ENCODE measurements at places on chromosomes 7 and 10.

GRCh38 chr10:15433850-15434537 is 62.9 kb upstream of the FAM171A1 start:
- no peak overlapping the region for H3K27ac ChIP-seq
- peak; percentile 45 for DNase-seq
- H3K27me3 ChIP-seq = peaks cover 16% of the 10 kb centered on the region
- H3K4me3 ChIP-seq = peak overlapping the region; percentile 64

DNA sequence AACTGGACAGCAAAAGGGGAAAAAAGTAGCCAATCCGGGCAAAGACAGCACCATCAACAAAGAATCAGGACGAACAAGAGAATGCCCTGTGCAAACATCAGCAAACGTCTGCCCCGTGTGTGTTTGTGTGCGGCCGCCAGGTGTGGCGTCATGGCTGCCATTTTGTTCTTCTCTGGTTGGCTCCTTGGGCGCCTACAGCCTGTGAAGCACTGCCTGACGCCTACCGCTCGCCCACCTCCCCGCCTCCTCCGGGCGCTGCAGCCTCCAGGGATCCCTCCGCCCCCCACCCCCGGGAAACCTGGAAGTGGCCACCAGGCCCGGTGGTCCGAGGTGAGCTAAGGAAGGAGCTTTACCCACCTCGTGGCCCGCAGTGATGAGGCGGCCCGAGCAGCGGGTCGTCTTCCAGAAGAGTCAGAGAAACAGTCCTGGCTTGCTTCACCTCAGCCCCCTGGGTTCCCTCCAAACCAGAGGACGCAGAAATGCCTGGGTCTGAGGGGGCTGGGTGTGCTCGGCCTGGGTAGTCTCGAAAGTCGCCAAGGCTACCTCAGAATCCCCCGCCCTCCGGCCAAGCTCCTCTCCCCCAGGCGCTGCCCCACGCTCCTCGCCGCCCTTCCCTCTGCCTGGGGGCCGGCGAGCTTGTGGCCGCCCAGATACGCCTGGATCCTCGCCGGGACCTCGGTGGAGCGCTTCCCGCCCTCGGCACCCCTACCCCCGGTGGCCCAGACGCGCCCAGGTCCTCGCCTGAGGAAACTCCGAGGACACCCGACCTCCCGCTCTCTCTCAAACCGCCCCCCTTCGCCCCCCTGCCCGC is 61.8 kb upstream of the IL6 start:
- H3K27me3 ChIP-seq = peaks cover 18% of the 10 kb centered on the region
- H3K27ac ChIP-seq = no peak overlapping the region
- H3K36me3 ChIP-seq = no peaks in the 10 kb centered on the region
- H3K4me1 ChIP-seq = peaks cover 56% of the 10 kb centered on the region
- no peak overlapping the region for H3K4me3 ChIP-seq

- H3K36me3 ChIP-seq = no peaks in the 10 kb centered on the region
- peaks cover 3% of the 10 kb centered on the region for H3K27me3 ChIP-seq
- no peak overlapping the region for H3K27ac ChIP-seq
- DNase-seq = no peak
Measured at GRCh38 chr7:11332865-11333228, 359.2 kb downstream of the PHF14 start.

DNA sequence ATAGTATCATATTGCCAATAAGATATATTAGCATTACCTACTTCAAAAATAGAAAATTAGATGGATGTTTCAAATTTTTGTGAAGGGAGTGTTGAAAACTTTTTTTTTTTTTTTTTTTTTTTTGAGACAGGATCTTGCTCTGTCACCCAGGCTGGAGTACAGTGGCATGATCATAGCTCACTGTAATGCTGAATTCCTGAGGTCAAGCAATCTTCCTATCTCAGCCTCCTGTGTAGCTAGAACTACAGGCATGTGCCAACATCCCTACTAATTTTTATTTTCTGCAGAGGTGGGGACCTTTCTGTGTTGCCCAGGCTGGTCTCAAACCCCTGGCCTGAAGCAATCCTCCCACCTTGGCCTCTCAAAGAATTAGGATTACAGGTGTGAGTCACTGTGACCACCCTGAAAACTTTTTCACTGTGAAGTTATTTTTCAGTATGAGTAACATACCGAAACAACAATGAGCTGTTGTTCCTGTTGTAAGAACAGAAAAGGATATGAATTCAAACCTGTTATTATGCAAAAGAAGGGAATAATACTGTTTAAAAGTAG is 266.9 kb downstream of the NEBL start:
- H3K4me3 ChIP-seq = no peak overlapping the region
- DNase-seq = no peak
- peaks cover 2% of the 10 kb centered on the region for H3K4me1 ChIP-seq
- no peak overlapping the region for H3K27ac ChIP-seq
- no peaks in the 10 kb centered on the region for H3K27me3 ChIP-seq
- no peaks in the 10 kb centered on the region for H3K36me3 ChIP-seq

DNA sequence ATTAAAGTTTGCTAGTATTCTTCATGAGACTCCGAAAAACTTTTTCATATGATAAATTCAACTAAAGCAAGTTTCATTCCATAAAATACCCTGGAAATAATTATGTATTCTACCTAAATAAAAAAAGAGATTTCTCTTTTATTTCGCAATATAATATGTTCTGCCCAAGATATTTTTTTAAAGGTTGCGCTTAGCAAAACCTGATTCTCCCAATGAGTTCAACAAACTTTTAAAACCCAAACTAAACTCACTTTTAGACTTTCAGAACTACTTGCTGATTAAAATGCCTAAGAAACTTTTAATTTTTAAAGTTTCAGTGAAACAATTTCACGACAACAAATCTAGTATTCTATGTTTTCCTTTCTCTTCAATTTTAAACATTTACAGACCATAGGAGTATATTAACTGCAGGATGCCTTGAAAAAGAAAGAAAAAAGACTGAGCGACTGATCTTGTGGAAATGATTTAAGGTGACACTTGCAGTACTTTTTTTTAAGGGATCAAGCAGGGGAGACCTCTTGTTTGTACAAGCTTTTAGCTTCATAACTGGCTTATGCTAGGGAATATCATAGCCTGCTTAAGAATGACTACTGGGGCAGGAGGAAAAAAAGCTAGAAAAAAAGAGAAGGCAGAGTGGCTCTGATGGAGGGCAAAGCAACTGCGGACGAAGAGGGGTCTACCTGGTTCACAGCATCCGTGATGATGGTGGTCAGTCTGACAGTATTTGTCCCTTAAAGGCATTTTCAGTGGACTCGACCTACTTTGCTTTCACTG is 1.5 kb downstream of the ZNF800 start:
- no peak for DNase-seq
- peaks cover 38% of the 10 kb centered on the region for H3K36me3 ChIP-seq
- H3K4me3 ChIP-seq = peak overlapping the region; percentile 87

DNA sequence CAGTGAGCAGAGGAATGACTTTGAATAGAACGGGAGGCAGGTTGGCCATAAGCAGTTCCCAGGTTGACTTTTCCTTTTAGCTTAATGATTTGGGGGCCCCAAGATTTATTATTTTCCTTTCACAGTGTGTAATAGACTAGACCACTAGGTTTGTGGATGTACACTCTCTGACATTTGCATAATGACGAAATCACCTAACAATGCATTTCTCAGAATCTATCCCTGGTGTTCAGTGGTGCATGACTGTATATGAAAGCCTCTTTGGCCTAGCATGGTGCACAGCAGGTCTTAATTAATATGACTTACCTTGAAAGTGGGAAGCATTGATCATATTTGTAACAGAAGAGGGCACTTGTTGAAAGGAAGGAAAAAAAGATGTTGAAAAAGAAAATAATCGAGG is 761.9 kb downstream of the TYW1 start:
- no peaks in the 10 kb centered on the region for H3K36me3 ChIP-seq
- no peak for DNase-seq
- H3K27ac ChIP-seq = no peak overlapping the region
- no peak overlapping the region for H3K4me3 ChIP-seq

DNA sequence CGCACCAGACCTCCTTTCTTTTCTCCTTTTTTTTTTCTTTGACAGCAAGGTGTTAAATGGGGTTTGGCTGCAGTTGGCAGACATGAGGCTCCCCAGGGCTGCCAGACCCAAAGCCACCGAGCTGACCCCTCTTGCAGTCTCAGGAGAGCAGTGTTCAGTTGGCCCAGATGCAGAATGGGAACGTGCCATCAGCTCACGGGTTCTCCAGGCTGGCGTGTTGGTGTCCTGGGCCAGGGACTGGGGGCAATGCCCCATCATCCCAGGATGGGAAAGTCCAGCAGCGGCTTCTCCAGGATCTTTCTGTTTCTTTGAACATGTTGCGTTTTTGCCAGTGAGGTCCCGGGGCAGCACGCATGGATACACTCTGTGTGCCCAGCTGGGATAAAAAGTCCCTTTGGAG is 114.6 kb upstream of the KCTD7 start:
- H3K27ac ChIP-seq = no peak overlapping the region
- DNase-seq = no peak
- H3K4me3 ChIP-seq = no peak overlapping the region
- H3K27me3 ChIP-seq = no peaks in the 10 kb centered on the region
- H3K4me1 ChIP-seq = no peaks in the 10 kb centered on the region
- H3K36me3 ChIP-seq = no peaks in the 10 kb centered on the region

DNA sequence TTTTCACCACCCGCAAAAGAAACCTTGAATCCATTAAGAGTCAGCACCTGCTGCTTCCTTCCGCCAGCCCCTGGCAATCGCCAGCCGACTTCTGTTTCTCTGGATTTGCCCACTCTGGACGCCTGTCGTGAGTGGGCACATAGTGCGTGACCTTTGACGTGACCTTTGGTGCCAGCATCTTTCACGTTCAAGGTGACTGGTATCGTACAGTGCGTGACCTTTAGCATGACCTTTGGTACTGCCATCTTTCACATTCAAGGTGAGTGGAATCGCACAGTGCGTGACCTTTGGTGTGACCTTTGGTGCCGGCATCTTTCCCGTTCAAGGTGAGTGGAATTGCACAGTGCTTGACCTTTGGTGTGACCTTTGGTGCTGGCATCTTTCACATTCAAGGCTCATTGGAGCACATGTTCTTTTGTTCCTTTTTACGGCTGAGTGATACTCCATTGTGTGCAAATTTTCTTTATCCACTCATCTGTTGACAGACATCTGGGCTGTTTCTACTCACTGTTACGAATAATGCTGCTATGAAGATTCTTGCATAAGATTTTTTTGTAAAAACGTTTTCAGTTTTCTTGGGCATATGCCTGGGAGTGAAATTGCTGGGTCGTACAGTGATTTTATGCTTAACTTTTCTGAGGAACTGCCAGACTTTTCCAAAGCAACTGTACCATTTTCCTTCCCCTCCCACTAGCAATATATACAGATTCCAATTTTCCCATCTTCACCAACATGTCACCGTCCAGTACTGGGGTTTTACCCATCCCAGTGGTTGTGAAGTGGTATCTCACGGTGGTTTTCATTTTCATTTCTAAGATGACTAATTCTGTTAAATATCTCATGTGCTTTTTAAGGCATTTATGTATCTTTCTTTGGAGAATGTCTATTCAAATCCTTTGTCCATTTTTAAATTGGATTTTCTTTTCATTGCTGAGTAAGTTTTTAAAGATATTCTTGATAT is 145.3 kb downstream of the DIP2C start:
- no peak overlapping the region for H3K27ac ChIP-seq
- no peak overlapping the region for H3K4me3 ChIP-seq
- H3K27me3 ChIP-seq = peaks cover 32% of the 10 kb centered on the region
- H3K36me3 ChIP-seq = no peaks in the 10 kb centered on the region

DNA sequence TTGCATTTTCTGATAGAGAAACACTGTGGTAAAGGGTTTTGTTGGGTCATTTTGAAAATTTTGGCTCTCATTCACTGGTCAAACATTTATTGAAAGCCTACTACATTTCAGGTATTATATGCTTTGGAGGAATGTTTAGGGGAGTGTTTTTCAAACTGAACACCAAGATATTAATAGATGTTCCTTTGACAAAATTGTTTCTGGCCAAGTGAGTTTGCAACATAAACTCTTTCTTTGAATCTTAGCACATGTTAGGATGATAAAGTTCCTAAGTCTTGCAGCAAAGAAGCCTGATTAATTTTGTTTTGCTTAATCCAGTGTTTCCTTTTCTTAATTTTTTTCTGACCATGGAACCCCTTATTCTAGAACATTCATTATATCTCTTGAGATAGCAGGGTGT is 232.5 kb upstream of the PHYHIPL start:
- no peaks in the 10 kb centered on the region for H3K36me3 ChIP-seq
- H3K4me3 ChIP-seq = no peak overlapping the region
- H3K27me3 ChIP-seq = peaks cover 6% of the 10 kb centered on the region
- DNase-seq = no peak
- no peak overlapping the region for H3K27ac ChIP-seq

DNA sequence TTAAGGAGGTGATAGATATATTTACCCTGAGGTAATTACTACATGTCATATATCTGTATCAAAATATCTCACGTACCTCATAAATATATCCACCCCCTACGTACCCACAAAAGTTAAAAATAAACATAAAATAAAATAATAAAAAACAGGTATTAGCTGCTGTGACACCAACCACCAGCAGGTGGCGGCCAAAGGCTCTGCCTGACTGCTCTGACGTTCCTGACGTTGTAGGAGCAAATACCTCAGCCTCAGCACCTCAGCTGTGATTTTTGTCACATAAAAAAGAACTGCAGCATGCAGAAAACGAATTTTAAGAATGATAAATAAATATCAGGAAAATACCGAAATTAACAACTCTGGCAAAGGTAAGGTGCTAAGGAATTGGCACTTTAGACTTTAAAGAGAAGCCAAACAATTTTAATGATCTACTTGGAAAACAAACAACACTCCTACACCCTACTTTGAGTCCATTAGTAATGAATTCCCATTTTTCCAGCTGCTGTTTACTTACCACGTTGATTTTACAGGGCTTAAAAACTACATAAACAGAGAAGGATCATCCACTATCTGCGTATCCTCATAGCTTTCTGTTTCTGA is 125.4 kb upstream of the TARP start:
- peak; percentile 72 for DNase-seq
- peaks cover 10% of the 10 kb centered on the region for H3K27me3 ChIP-seq
- no peak overlapping the region for H3K4me3 ChIP-seq
- H3K36me3 ChIP-seq = no peaks in the 10 kb centered on the region

Measured in activated CD4-positive, alpha-beta T cell treated with anti-CD3 and anti-CD28 coated beads for 36 hours (primary cell).